T-cell (primary cell): ENCODE measurements at places on chromosomes 6 and 20.

DNA sequence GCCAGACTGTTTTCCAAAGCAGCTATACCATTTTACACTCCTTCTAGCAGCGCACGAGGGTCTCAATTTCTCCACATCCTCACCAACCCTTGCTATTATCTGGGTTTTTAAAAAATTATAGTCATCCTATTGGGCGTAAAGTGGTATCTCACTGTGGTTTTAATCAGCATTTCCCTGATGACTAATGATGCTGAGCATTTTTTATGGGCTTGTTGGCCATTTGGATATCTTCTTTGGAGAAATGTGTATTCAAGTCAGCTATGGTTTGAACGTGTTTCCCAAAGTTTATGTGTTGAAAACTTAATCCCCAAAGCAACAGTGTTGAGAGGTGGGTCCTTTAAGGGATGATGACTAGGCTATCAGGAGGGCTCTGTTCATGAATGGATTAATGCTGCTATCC, 6.7 kb downstream of the MCUR1 start:
- DNase-seq = no peak

GRCh38 chr6:14857001-14857400, 388.9 kb upstream of the JARID2 start:
- no peak for DNase-seq

DNA sequence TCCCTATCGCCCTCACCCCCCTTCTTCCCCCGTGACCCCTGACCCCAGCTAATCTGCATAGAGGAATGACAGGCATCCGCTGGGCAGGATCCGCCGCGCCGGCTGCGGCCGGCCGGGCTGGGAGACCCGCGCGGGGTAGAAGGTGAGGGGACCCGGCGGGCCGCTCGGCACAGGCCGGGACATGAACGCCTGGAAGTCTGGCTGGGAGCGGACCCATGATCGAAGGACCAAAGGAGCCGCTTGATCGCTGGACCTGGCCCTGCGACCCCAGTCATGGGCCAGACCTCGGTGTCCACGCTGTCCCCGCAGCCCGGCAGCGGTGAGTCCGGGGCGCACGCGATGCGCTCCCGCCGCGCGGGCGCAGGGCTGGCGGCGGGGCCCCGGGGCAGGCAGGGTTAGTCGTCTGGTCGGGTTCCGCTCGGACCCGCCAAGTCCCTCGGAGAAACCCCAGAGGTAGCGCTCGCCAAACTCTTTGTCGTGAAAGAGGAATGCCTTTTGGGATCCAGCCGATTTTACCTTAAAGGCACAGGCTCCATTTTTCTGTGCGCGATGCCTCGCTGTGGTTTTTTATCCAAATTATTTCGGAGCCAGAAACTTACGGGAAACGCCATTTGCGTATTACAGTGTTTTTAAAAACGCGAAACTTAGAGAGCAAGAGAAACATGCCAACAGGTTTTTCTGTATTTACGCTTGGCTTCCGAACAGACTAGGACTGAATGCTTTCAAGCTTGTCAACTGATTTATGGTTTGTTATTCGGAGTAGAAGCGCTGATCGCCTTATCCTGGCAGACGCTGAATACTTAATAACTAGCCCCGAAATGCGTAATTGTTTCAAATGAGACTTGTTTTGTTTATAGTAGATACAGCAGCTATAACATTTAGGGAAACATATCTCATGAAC, at the start of gene PHACTR2:
Gene PHACTR2 (plus strand): TSS at position 75 of the 901 bp plus-strand sequence. CDS start 199 bp downstream, at position 274.
- DNase-seq = peak; percentile 50

GRCh38 chr20:17613328-17614175, 43.7 kb downstream of the DSTN start:
- DNase-seq = no peak

GRCh38 chr20:51237278-51237677, 214.4 kb upstream of the KCNG1 start:
- no peak for DNase-seq

DNA sequence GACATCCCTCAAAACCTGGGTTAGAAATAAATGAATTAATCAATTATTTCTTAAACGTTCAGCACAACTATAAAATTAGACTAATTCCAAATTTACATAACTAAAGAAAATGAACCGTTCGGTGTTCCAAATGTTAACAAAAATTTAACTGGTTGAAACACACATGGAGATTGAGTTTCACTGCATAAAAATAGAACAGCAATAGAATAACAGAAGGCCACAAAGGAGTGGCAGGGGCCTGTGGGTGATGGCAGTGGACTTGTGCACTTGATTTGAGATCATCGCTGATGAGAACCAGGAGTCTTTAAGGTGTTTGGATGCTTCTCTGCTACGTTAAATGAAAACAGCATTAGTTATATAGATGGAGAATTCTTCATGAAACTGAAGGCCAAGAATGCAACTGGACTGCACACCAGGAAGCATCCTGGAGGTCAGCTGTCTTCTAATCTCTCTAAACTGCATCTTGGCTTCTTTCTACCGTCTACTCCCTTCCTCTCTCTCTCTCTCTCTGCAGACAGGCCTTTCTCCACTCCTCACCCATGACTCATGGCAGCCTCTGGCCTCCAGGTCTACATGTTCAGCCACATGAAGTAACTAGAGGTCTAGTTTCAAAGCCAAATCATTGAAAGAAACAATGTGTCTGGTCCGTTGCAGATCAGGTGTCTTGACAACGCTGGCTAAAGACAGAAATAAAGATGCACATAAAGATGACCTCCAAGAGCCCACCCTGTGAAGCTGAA, 111.3 kb downstream of the SIM1 start:
- no peak for DNase-seq

- no peak for DNase-seq
These were observed 24.7 kb downstream of the PACSIN1 start for GRCh38 chr6:34490390-34491090.

DNA sequence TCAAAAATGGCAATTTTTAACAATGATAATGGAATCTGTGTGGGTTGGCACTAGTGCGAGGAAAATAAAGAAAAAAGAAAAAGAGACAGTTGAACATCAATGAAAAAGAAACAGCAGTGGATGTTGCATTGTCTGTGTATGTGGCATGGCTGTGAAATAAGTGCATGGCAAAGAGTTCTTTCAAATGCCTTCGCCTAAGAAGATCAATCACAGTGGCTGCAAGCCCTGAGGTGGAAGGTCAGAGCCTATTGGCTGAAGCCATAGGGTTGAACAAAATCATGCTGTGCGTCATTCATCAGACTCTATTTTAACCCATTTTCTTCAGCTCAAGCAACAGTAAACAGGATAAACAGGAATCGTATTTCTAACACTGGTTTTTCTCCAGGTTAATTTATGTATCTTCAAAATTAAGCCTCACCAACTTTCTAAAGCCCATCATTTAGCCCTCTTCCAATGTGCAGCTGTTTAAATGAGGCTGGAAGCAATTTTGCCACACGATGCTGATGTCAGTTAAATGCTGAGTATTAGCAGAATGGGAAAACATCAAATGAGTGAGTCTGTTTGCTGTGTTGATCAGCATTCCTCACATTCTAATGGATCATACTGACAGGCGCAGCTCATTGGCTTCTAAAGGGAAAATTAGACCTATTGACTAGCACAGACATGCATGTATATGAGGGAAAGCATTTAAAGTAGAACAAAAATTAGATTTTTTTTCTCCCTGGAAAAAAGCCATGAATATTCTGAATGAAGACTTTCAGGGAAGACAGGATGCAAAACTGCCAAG, 955.9 kb upstream of the EYS start:
- DNase-seq = no peak

DNA sequence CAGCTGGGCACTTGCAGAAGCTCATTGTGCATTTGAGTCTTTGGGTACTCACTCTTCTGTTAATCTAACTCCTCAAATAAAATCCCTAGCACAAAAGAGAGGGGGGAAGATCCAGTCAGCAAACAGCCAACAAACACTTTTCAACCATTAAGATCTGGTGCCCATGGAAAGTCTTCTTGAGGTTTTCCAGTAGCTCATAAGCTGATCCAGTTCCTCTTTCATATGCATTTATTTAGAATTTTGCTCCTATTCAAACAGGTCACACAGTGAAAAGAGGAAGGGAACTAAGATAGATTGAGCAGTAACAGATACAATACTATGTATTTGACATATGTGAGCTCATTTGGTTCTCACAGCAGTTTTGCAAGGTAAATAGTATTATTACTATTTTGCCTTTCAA, 38.6 kb downstream of the HLA-DPB1 start:
- no peak for DNase-seq

- no peak for DNase-seq
These were observed 104.9 kb upstream of the NT5E start for GRCh38 chr6:85344996-85345395.

DNA sequence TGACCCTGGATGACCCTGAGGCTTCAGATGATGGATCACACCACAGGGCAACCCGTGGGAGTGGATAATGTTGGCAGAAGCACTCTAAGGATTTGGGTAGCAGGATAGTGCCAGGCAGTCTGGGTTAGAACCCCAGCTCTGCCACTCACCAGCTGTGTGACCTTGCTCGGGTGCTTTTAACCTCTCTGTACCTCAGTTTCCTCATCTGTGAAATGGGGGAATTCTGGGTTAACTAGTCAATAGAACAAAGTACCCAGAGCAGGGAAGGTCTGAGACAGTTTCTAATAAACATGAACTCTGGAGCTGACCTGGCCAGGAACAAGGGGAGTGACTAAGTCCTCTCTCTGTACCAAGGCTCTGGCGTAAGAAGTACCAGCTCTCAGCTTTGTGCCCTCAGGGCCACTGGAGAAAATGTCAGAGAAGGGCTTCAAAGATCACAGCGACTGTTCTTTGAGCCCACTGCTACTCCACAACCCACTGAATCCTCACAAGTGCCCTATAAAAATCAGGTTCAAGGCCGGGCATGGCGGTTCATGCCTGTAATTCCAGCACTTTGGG, 14.7 kb upstream of the NOL4L start:
- DNase-seq = no peak

- no peak for DNase-seq
These were observed 1.7 kb downstream of the KCTD20 start for GRCh38 chr6:36444470-36444869.

DNA sequence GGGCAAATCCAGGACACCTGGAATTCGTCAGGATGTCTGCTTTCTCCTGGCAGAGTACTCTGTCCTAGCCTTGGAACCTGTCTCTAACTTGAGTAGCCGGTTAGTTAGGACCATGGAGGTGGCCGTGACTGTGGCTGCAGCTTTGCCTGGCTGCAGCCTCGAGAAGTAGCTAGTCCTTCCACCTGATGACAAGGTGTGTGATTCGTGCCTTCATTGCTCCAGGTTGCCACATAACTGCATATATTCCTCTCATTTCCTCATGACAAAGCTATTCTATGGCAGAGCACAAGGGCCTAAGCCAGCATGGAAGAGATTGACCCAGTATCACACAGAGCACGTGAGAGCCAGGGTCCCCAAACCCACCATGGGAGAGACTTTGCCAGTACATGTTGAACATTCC, 39.8 kb upstream of the KIF25 start:
- no peak for DNase-seq

- peak; percentile 85 for DNase-seq
These were observed at the start of gene NELFCD for GRCh38 chr20:58980711-58981627. TSS of gene NELFCD (plus strand) at chr20:58981256. CDS start at chr20:58981310, 54 bp downstream.

DNA sequence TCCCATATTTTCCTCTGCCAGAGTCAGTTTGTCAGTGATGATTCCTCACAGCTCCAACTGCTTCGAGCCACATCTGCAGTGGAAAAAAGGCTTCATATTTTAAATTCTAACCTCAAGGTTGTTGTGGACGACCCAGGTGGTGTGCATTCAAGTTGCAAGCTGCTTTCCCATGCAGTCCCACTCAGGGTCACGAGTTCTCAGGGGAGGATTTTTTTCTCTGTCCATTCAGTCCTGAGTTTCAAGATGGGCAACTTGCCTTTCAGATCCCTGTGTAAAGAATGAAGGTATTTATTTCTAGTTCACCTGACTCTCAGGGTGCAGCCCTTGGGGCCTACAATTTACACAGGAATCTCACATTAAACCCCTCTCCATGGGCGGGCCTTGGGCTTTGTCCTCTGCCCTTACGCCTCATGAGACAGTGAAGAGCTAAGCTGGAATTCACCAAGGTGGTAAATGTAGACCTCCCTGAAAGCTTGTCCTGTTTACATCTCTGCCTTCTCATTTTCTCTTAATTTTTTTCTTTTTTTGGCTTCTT, 65.9 kb downstream of the TPD52L1 start:
- DNase-seq = no peak
